DND-41 (cell line): ENCODE measurements at places on chromosomes 5 and 9.

DNA sequence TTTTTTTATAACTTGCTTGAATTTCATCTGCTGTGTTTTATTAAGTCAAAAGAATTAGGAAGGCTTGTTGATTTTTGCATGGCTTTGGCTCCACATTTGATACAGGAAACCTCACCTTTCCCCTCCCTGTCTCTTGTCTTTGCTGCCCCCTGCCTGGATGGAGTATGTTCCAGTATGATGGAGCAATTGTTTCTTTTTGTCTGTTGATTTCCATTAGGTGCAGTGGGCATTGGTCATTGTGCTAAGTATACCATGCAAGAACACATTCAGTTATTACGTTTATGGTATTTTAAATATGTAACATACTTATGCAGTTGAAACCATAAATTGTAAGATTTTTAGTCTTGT is 19.6 kb downstream of the TJP2 start:
- DNase-seq: no peak
- H3K27ac ChIP-seq: no peak overlapping the region
- H3K4me3 ChIP-seq: no peak overlapping the region
- H3K27me3 ChIP-seq: no peaks in the 10 kb centered on the region
- H3K4me1 ChIP-seq: peaks cover 29% of the 10 kb centered on the region

GRCh38 chr9:82681809-82682208 is 381.1 kb downstream of the RASEF start:
- H3K27me3 ChIP-seq: no peaks in the 10 kb centered on the region
- H3K4me1 ChIP-seq: no peaks in the 10 kb centered on the region
- no peak overlapping the region for H3K27ac ChIP-seq
- H3K36me3 ChIP-seq: no peaks in the 10 kb centered on the region
- DNase-seq: no peak

DNA sequence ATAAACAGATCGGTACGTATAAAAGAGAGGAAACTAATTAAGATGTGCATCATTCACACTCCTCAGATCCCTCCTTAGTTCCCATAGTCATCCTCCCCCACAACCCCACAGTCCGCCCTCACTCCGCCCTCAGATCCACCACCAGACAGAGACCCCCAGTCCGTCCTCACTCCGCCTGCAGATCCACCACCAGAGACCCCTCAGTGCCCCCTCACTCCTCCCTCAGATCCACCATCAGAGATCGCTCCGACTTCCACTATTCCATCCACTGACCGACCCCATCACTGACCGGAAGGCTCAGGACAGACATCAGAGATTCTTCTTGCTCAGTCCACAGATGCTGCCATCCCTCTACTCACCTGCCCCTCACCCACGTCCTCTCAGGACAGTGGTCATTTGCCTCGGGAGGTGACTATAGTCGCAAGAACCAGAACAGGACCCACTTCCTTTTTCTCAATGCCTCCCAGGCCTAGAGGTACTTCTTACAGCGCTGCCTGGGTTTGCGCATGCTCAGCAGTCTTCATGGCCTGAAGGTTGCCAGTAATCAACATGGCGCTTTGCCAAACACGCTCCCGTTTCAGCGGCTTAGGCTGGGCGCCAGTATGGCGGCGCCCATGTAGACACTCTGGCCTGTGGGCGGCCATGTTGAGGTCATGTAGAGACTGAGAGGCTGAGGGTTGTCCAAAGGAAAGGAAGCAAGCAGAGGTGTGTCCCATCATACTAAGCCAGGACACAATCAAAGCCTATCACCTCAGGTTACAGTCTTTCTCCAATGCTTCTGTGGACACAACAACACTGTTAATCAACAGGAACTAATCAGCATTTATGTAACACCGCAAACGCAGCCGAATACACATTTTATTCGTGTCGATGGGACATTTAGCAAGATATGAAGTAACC is at the start of gene ZNF484:
Gene ZNF484, minus strand, starts transcription at position 508 of the 900 bp plus-strand sequence. CDS start 3,009 bp downstream, outside the sequence.
- peaks cover 27% of the 10 kb centered on the region for H3K4me1 ChIP-seq
- peak within 1 kb of the TSS; percentile 93 for H3K4me3 ChIP-seq
- peak; percentile 97 for DNase-seq
- no peaks in the 10 kb centered on the region for H3K27me3 ChIP-seq
- H3K36me3 ChIP-seq: peaks cover 3% of the 10 kb centered on the region; the same call in 1 of the 2 replicates

- no peaks in the 10 kb centered on the region for H3K4me1 ChIP-seq
- no peak for DNase-seq
- H3K27me3 ChIP-seq: peaks cover 4% of the 10 kb centered on the region
- no peak overlapping the region for H3K27ac ChIP-seq
Measured at GRCh38 chr9:87874304-87874623, 8.4 kb upstream of the SPATA31E1 start.

- H3K4me1 ChIP-seq: no peaks in the 10 kb centered on the region
- no peak overlapping the region for H3K4me3 ChIP-seq
- H3K36me3 ChIP-seq: no peaks in the 10 kb centered on the region
- no peaks in the 10 kb centered on the region for H3K27me3 ChIP-seq
- no peak for DNase-seq
- H3K27ac ChIP-seq: no peak overlapping the region
Measured at GRCh38 chr5:168300326-168301182, 9.1 kb downstream of the WWC1 start.

DNA sequence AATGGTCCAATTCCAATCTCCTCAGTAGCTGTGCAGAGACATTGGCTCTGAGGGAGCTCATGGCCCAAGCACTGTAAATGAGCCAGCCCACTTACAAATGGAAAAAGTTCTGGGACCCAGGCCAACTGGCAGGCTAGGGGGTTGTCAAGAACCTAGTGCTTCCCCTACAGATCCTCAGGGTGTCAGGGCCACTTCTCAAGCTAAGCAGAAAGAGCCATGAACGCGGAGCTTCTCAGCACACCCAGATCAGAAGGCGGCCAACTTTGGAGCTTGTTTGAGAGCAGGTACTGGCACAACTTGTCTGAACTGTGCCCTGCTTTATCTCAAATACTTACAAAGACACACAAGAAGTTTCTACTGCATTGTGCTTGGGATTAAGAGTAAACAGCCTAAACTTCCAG is 17.5 kb downstream of the TLE1 start:
- no peaks in the 10 kb centered on the region for H3K27me3 ChIP-seq
- no peaks in the 10 kb centered on the region for H3K4me1 ChIP-seq
- no peak overlapping the region for H3K27ac ChIP-seq

DNA sequence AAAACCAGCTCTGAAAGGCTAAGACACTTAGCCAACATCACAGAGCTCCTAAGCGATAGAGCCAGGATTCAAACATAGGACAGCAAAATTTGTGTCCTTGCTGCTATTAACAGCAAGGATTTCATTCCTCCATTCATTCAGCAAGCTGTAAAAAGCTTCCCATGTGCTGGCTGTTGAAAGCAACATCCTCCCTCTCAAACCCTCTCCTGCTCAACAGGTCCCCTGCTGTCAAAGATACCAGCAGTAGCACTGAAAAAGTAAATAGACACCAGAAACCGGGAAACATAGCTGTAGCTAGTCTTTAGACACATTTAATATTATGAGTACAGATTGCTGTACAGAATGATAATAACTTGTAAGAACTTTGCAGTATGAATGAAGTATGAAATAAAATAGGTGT is 52.6 kb upstream of the ADAMTSL1 start:
- H3K27ac ChIP-seq: no peak overlapping the region
- H3K36me3 ChIP-seq: no peaks in the 10 kb centered on the region
- no peak overlapping the region for H3K4me3 ChIP-seq
- no peaks in the 10 kb centered on the region for H3K4me1 ChIP-seq
- no peak for DNase-seq

DNA sequence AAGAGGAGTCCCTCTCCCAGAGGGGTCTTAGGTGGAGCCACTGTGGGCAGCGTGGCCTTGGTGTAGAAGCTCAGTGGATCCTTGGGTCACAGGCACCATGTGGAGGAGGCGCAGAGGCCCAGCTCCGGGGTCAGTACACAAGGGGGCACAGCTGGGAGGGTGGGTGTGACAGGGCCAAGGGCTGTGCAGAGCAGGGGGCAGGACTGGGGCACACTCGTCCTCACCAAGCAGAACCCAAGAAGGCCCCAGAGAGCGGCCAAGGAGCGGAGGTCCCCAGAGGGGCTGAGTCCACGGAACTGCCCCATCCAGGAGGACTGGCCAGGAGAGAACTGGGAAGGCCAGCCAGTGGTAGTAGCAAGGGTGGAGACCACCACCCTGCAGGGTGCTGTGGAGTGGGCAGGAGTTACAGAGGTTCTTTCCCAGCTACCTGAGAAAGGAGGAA is 2.5 kb upstream of the LPCAT1 start:
- H3K27ac ChIP-seq: no peak overlapping the region
- no peaks in the 10 kb centered on the region for H3K27me3 ChIP-seq
- H3K36me3 ChIP-seq: peaks cover 8% of the 10 kb centered on the region
- no peak overlapping the region for H3K4me3 ChIP-seq
- H3K4me1 ChIP-seq: peaks cover 27% of the 10 kb centered on the region

- DNase-seq: no peak
- H3K4me3 ChIP-seq: no peak overlapping the region
- no peaks in the 10 kb centered on the region for H3K4me1 ChIP-seq
Measured at GRCh38 chr9:76700916-76701315, 63.3 kb upstream of the PCA3 start.

- no peaks in the 10 kb centered on the region for H3K4me1 ChIP-seq
- H3K27ac ChIP-seq: no peak overlapping the region
- no peak for DNase-seq
- no peaks in the 10 kb centered on the region for H3K36me3 ChIP-seq
- no peaks in the 10 kb centered on the region for H3K27me3 ChIP-seq
Measured at GRCh38 chr5:134447815-134448520, 36.3 kb upstream of the CDKN2AIPNL start.

DNA sequence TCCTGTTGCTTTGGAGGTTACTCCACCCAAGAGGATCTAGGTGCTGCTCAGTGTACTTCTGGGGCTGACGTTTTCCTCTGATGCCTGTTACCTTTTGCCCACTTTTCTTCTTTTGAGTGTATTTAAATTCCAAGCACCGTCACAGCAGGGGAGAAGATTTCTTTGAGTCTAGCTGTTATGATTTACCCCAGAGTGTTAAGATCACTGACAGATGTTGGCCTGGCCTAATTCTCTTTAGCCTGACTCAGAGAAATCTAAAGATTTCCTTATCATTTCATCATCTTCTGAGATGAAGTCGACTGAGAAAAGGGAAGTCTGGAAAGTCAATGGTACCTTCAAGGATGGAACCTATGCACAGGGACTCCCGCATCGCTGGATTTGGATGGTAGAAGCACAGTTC is 191.5 kb downstream of the FBXL7 start:
- H3K27me3 ChIP-seq: no peaks in the 10 kb centered on the region
- H3K27ac ChIP-seq: no peak overlapping the region
- H3K4me1 ChIP-seq: no peaks in the 10 kb centered on the region
- H3K4me3 ChIP-seq: no peak overlapping the region
- H3K36me3 ChIP-seq: peaks cover 2% of the 10 kb centered on the region; the same call in 1 of the 2 replicates
- no peak for DNase-seq

DNA sequence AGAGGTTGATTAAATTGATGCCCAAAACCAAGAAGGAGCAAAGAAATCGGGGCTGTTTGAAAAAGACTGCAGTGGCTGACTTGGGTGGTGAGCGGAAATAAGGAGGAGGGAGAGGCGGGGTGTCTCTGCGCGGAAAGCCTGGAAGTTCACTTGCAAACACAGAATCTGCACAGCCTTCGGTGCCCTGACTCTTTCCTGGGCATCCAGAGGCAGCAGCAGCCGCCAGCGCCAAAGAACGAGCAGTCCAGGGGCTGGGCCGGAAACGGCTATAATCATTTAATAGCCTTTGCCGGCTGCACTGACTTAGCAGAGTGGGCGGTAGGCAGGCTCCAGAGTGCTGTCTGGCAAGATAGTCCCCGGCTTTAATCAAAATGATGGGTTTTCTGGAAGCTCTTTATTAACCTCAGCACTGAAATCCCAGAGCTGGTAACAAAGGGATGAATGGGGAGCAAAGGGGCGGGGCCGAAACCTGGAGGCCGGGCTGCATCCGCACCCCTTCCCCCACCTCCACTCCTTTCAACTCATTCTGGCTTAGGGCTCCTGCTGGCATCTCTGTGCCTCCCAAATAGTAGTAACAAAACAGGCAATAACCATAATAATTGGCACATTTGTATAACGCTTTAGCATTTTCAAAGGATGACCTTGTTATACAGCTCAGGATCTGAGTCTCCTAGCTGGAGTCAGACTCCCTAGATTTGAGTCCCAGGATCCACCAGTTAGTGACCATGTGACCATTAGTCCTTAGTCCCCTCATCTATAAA is 35.7 kb downstream of the PCDHAC2 start:
- no peaks in the 10 kb centered on the region for H3K36me3 ChIP-seq
- peaks cover 13% of the 10 kb centered on the region for H3K27me3 ChIP-seq
- H3K27ac ChIP-seq: no peak overlapping the region

DNA sequence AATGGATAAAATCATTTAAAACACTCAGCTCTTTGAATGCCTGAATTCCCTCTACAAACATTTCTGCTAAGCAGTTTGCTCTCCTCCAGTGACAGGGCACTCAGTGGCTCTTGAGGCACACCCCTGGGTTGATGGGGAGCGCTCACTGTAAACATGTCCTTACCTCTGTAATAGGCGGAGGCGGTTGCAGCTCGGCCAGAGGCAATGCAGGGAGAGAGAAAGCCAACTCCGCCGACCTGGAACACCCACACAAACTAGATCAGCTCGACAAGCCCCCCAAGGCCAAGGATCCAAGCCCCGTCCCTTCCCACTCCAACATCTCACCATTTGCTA is 329 bp downstream of the CDC23 start:
- H3K27me3 ChIP-seq: no peaks in the 10 kb centered on the region
- no peak for DNase-seq
- peaks cover 43% of the 10 kb centered on the region for H3K36me3 ChIP-seq
- peak overlapping the region; percentile 95 for H3K4me3 ChIP-seq

GRCh38 chr9:20015427-20015931 is 226.6 kb upstream of the SLC24A2 start:
- DNase-seq: peak; percentile 60
- H3K4me3 ChIP-seq: no peak overlapping the region
- no peaks in the 10 kb centered on the region for H3K27me3 ChIP-seq

GRCh38 chr9:130139251-130139650 is 33.0 kb upstream of the NCS1 start:
- DNase-seq: no peak
- no peaks in the 10 kb centered on the region for H3K27me3 ChIP-seq
- peaks cover 11% of the 10 kb centered on the region for H3K36me3 ChIP-seq

- no peak overlapping the region for H3K27ac ChIP-seq
- no peak overlapping the region for H3K4me3 ChIP-seq
- H3K27me3 ChIP-seq: no peaks in the 10 kb centered on the region
- H3K36me3 ChIP-seq: no peaks in the 10 kb centered on the region
Measured at GRCh38 chr5:74277418-74277817, 363.1 kb downstream of the ENC1 start.
